Frontal cortex (tissue), 4 donors: ENCODE measurements at places on chromosomes 7 and 10.
A peak's percentile ranks its signal among the peaks of the same experiment; 100 is the strongest.

DNA sequence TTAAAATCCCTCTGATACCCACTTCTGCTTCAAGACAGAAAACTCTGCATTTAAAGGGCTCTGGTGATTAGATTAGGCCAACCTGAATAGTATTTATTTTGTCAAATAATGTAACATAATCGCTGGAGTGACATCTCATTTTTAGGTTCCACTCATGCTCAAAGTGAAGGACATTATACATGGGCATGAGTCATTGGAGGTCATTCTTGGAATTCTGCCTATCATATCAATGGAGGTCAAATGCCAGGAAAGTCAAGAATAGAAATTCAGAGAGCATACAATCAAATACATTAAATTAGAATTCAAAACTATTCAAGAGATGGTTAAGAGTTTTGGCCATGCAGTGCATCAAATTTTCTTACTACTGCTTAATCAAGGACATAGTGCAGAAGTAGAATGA lies 50.8 kb upstream of the PRSS1 start:
- no peak for DNase-seq

DNA sequence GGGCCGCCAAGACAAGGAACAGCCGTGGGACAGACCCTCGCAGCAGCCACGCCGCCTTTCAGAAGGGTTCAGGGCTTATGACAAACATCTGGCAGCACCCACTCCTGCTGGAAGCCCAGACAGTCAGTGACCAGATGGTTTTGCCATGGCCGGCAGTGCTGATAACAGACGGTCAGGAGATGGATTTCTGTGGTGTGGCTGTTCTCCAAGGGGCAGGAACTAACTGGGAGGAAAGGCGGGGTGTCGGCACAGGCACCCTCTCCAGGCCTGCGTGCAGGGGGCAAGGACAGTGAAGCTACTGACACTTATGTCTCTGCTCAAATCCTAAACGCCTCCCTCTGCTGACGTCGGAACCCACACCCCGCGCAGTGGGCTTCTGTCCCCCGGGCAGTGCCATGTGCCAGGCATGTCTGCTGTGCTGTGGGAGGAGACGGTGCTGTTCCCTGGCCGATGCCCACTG lies 416.1 kb downstream of the DNAJB6 start:
- DNase-seq: no peak

DNA sequence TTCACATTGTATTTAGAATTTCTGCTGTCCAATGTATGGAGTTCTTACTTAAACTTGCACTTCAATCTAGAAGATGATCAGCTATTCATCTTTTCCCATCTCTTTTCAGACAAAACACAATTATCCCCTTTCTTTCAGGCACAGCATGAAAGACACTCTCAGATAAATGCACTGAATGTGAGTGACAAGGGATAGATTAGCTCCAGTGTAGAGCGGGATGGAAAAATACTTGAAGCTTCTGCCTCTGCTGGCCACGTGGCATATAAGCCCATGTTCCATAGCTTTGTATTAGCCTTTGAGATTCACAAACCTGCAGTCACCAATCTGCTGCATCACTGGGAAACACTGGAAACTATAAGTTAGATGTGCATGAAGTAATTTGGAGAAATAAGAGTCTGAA lies 162.2 kb upstream of the FAM3C start:
- DNase-seq: no peak

- no peak for DNase-seq
Observed at GRCh38 chr10:1961989-1962388, 224.7 kb upstream of the ADARB2 start.

- DNase-seq: no peak
Observed at GRCh38 chr7:69631131-69631530, 32.9 kb downstream of the AUTS2 start.

- DNase-seq: no peak
Observed at GRCh38 chr10:112945811-112946210, 4.2 kb upstream of the TCF7L2 start.

- peak; percentile 46 for DNase-seq
Observed at GRCh38 chr10:3468919-3469638, 296.5 kb upstream of the PITRM1 start.

- no peak for DNase-seq
Observed at GRCh38 chr7:114874170-114874569, 47.7 kb upstream of the MDFIC start.

- DNase-seq: no peak
Observed at GRCh38 chr10:18879284-18879683, 169.3 kb upstream of the MALRD1 start.

DNA sequence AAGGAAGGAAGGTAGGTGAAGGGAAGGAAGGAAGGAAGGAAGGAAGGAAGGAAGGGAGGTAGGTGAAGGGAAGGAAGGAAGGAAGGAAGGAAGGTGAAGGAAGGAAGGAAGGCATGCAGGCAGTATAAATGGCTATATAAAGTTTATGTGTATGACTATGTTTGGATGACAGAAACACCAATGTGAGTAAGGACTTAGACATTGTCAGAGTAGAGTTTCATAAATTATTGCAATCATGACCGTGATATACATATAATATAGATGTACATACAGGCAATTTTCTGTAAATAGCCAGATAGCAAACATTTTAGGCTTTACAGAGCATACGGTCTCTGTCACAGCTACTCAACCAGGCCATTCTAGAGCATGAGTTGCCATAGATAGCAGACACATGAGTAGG lies 133.8 kb upstream of the AKR1E2 start:
- no peak for DNase-seq

DNA sequence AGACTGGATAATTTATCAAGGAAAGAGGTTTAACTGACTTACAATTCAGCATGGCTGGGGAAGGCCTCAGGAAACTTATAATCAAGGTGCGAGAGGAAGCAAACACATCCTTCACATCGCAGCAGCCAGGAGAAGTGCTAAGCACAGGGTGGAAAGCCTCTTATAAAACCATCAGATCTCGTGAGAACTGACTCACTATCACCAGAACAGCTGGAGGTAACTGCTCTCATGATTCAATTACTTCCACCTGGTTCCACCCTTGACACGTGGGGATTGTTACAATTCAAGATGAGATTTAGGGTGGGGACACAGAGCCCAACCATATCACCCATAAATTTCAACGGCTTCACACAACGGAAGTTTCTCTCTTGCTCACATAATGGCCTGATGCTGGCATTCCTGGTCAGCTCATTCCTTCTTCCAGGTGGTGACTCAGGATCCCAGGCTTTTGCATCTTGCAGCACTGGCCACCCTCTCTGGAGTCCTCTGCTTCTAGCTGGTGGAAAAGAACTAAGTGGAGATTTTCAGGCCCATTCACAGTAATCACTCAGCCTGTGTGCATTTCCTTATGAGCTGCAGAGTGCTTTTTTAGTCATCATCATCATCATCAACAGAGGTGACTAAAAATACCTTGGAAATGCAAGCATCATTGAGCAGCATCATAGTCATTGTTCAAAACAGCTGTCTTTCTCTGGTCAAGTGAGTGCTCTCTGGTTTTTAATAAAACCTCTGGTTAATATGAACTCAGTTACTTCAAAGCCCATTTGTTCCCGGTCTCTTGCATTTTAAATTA lies 308.1 kb downstream of the SFMBT2 start:
- DNase-seq: no peak

- DNase-seq: peak; percentile 30
Observed at GRCh38 chr10:14879124-14879927, 660 bp downstream of the SUV39H2 start.

- DNase-seq: no peak
Observed at GRCh38 chr10:14180911-14181566, 149.7 kb downstream of the FRMD4A start.
